HS-27A (cell line): ENCODE measurements at places on chromosomes 12 and 14.

GRCh38 chr12:62966990-62967506 is 32.1 kb upstream of the PPM1H start:
- DNase-seq = no peak

- no peak for DNase-seq
These were observed 416.6 kb downstream of the LRIG3 start for GRCh38 chr12:58503731-58504130.

DNA sequence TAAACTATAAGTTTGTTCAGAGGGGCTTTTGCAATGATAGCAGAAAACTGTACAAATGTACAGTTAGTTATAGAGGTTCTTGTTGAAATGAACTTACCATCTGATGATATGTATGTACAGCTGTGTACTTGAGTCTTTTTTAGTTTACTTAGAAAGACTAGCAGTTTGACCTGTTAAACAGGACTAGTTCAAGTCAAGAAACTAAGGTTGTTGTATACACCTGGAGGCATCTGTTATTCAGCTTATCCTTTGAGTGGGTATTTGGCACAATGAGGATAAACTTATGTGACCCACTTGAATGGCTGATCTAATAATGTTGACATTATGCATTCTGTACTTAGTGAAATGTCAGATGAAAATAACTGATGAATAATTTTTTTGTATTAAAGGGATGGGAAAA is 13.4 kb downstream of the MTERF2 start:
- DNase-seq = no peak

DNA sequence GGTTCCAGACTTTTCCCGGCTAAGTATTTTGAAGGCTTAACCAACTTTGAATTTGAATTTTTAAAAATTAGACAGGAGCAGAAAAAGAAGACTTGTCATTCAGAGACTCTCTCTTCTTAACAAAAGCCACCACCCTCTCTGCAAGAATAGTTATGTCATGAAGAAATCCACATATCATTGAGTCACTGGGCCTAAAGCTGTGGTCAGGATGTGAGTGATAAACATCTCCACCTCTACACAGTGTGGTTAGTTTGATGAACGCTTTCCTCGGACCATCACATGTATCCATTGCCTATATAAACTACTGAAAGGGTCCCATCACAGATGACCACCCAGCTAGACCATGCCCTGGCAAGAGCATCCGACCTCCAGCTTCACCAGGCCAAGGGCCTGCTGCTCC is 226.1 kb downstream of the KSR2 start:
- no peak for DNase-seq

DNA sequence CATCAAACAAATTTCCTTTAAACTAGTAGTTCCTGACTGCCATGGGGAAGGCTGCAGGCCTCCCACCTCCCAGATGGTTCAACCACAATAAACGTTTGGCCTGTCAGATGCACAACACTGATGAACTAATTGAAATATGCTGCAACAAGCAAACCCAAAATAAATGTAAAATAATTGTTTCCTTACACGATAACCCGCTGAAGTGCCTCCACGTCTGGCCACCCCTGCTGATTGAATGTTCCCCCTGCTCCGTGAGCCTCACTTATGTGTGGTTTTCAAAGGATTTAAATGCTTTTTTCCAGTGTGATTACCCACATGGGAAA is 8.4 kb downstream of the PITPNM2 start:
- DNase-seq = no peak

DNA sequence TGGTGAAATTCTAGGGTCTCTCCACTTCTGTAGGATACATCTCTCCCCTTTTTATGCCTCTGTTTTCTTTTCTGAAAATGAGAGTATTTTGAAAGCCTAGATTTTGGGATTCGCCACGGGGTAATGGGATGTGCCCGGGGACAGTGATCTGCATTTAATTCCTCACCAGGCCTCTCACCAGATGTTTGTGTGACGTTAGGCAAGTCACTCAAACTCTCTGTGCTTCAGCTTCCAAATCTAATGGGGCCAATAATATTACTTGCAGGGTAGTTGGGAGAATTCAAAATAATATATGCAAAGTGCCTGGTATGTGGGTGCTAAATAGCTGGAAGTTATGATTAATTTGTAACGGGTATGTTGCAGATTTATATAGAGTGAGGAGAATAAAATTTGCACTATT is 78.8 kb downstream of the C12orf75 start:
- DNase-seq = no peak

DNA sequence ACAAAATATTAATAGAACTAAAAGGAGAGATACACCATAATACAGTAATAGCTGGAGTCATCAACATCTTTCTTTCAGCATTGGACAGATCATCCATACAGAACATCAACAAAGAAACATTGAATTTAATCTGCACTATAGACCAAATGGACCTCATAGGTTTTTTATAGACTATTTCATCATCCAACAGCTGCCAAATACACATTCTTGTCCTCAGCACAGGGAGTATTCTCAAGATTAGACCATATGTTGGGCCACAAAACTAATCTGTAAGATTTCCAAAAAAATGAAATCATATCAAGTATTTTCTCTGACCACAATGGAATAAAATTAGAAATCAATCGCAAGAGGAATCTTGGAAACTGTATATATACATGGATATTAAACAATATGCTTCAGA is 86.9 kb downstream of the FSCB start:
- DNase-seq = no peak

DNA sequence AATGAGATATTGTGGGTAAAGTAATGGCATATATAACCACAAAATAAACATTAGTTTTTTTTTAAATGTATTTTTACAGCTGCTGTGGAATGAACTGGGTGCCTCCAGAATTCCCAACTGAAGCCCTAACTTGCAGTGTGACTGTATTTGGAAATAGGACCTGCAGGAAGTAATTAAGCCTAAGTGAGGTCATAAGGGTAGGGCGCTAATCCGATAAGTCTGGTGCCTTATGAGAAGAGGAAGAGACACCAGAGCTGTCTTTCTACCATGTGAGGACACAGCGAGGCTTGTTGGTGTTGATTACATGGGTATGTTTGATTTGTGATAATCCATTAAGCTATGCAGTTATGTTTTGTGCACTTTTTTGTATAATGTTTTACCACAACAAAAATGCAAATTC is 136.8 kb downstream of the TPH2 start:
- no peak for DNase-seq

GRCh38 chr14:50906326-50907065 is 34.6 kb downstream of the ABHD12B start:
- DNase-seq = no peak

GRCh38 chr14:42429401-42429800 is 822.7 kb downstream of the LRFN5 start:
- DNase-seq = no peak
